LHCN-M2 (cell line): ENCODE measurements at places on chromosomes 3 and 15. TPM values are rescaled to one million over a fixed set of nuclear protein-coding genes. Genes with fewer than 3 reads are reported as not detected.

Gene IGSF11
- total RNA-seq, result not detected in 2 replicates

Gene FAM219B
- total RNA-seq, result 45.0 and 51.8 TPM in 2 replicates

Gene NTRK3
- total RNA-seq, result 0.23 and 0.45 TPM in 2 replicates

Gene PPP1R14D
- not detected in 2 replicates for total RNA-seq

DNA sequence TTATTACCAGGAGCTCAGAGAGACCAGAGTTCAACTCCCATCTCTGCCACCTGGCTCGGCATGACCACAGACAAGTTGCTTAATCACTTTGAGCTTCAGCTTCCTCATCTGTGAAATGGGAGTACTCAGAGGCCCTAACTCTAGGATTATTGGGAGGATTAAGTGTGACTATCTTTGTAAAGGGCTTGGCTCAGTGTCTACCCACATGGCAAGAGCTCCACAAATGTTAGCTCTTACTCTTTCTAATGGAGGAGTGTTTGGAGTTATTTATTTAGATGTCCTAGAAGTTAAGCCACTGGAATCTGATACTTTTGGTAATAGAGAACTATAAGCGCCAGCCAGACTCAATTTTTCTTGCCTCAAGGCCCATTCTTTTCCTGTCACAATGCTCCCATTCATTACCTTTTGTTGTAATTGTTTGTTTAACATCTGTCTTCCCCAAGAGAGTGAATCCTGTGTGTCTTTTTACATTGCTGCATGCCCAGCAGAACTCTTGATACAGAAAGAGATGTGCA, 12.3 kb upstream of the LMCD1 start:
- peak; percentile 51 for DNase-seq

DNA sequence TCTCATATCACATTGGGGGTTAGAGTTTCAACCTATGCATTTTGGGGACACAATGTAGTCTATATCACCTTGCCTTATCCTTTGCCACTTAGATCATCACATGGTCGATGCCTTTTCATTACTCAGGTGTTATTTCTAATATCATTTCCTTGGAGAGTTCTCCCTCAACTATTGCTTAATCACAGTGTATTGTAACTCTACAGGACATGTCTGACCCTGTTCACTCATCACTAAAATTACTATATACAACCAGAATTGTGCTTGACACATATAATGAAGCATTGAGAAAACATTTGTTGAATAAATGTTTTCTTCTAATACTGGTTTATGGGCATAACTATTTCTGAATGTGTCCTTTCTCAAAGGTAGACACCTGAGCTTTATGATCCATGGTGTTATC, 207.4 kb downstream of the EPHA6 start:
- DNase-seq, result no peak

DNA sequence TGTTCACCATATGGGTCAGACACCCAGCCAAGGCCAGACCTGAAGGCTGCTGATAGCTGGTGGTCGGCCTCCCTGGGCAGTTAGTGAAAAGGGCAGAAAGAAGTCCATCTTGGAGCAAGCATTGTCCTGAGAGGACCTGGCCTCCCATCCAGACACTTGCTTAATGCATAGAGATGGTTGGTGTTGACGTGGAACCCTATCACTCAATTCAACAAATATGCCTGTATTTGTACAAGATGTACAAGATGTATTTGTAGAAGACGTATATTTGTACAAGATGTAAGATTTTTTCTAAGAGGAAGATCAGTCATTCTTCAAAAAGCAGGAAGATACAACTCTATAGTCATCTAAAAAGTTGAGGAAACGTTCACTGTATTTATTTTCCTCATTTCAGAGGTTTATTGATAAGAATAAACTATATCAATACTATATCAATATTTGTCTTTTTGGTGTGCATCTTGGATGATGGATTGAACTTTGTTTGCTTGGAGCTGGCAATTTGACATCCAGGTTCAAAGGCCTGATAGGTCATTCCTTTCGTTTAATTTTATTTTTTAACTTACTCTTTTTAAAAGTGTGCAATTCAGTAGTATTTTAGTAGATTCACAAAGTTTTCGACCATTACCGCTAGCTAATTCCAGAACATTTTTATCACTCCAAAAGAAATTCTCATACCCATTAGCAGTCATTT, 5.9 kb downstream of the TMEM42 start:
- DNase-seq, result no peak

DNA sequence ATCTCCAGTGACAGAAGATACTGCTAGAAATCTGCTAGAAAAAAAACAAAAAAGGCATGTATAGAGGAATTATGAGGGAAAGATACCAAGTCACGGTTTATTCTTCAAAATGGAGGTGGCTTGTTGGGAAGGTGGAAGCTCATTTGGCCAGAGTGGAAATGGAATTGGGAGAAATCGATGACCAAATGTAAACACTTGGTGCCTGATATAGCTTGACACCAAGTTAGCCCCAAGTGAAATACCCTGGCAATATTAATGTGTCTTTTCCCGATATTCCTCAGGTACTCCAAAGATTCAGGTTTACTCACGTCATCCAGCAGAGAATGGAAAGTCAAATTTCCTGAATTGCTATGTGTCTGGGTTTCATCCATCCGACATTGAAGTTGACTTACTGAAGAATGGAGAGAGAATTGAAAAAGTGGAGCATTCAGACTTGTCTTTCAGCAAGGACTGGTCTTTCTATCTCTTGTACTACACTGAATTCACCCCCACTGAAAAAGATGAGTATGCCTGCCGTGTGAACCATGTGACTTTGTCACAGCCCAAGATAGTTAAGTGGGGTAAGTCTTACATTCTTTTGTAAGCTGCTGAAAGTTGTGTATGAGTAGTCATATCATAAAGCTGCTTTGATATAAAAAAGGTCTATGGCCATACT, 4.0 kb downstream of the B2M start:
- DNase-seq, result no peak

GRCh38 chr15:64942356-64942755, 30.7 kb downstream of the ANKDD1A start:
- DNase-seq, result no peak

- DNase-seq, result peak; percentile 40
These were observed 46.3 kb upstream of the VPS8 start for GRCh38 chr3:184765730-184766074.

GRCh38 chr3:114205541-114205940, 26.7 kb upstream of the DRD3 start:
- no peak for DNase-seq

- DNase-seq, result peak; percentile 50
These were observed 156.4 kb downstream of the TP63 start for GRCh38 chr3:189787632-189788031.

DNA sequence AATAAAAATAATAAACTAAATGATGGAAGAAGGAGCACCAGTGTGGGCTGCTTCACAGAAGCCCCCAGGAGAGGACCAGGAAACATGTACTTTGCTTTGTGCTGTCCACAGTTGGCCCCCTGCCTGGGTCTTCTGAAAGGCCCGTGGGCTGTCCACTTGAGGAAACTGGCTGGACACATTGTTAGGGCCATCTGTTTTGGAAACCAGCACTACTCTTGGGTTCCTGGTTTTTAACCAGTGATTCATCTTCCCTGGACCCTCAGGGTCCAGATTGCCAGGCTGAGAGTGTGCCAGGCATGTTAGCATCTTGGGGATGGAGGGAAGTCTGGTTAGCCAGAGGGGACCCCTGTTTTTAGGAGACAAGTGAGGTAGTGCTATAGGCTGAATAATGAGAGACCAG, 297.2 kb upstream of the C2CD4B start:
- peak; percentile 46 for DNase-seq

DNA sequence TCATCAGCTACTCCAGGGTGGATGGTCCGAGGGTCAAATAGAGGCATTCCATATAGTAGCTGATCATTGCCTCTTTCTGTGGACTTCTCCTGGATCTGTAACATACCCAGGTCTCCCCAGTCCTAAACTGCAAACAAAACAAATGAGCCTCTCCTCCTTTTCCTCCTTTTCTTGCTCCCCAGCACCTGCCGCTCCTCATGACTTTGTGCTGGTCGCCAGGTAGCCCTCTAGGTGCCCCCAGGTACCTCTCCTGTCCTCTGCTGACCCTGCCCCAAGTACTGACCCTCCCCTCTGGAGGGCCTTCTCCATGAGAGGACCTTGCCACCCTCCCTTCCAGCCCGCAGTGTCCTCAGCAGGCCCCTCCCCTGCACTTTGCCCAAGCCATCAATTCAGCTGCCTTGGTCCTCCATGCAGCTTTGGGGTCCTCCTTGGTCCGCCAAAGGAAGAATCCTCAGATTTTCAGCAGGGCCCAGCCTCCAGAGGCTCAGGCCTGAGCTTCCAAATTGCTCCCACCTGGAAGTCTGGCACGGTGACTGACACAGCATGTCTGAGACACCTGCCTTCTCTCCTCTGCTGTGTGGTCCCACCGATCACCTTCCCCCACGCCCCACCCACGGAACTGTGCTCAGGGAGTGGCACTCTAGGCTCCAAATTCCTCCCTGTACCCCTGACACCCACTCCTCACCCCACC, 111.0 kb downstream of the LRRK1 start:
- no peak for DNase-seq

DNA sequence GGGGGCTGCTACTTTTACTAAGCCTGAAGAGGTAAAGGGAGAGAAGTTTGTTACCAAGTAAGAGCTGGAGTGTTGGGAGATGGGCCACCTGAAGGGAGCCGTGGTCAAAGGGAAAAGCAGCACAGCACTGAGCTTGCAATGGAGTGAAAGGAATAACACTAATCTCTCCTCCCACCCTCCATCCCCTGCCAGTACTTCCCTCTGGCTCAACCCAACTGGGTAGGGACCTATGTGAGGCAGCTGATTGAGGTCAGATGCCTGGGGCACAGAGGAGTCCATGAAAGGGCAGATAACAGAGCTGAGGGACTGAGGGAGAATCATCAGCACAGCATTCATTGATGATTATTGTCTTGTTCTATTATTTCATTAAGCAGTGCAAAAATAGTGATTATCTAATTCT, 212.4 kb upstream of the TBC1D5 start:
- no peak for DNase-seq

DNA sequence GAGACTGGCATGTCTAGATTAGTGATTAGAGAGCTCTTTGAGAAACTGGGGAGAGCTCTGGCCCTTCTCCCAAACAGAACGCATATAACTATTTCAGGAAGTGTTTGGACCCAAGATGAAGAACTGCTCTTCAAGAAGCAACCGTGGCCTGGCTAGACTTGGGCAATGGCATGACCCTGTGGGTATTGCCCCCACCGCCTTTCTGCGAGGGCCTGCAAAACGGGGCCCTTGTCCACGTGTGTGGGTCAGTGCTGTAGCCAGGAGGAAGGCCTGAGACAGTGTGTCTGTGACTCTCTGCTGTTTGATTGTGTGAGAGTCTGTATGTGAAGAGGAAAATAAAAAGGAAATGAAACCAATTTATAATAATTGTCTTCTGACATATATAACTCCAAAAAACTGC, 42.5 kb downstream of the EEFSEC start:
- no peak for DNase-seq

GRCh38 chr3:100776746-100777145, 67.5 kb downstream of the TFG start:
- DNase-seq, result no peak

GRCh38 chr3:89966877-89967665, 859.6 kb downstream of the EPHA3 start:
- DNase-seq, result no peak
